Suppressor macrophage treated with lipopolysaccharide for 1 hour (primary cell): ENCODE measurements at places on chromosomes 7 and 10.

GRCh38 chr7:12415072-12415471 is 11.4 kb upstream of the VWDE start:
- DNase-seq, result no peak

- DNase-seq, result no peak
These were observed 345.1 kb downstream of the RNLS start for GRCh38 chr10:88237896-88238614.

- DNase-seq, result no peak
These were observed 298.2 kb downstream of the FRMD4A start for GRCh38 chr10:14032406-14032998.

- DNase-seq, result no peak
These were observed 139.4 kb downstream of the OAT start for GRCh38 chr10:124279298-124279697.

DNA sequence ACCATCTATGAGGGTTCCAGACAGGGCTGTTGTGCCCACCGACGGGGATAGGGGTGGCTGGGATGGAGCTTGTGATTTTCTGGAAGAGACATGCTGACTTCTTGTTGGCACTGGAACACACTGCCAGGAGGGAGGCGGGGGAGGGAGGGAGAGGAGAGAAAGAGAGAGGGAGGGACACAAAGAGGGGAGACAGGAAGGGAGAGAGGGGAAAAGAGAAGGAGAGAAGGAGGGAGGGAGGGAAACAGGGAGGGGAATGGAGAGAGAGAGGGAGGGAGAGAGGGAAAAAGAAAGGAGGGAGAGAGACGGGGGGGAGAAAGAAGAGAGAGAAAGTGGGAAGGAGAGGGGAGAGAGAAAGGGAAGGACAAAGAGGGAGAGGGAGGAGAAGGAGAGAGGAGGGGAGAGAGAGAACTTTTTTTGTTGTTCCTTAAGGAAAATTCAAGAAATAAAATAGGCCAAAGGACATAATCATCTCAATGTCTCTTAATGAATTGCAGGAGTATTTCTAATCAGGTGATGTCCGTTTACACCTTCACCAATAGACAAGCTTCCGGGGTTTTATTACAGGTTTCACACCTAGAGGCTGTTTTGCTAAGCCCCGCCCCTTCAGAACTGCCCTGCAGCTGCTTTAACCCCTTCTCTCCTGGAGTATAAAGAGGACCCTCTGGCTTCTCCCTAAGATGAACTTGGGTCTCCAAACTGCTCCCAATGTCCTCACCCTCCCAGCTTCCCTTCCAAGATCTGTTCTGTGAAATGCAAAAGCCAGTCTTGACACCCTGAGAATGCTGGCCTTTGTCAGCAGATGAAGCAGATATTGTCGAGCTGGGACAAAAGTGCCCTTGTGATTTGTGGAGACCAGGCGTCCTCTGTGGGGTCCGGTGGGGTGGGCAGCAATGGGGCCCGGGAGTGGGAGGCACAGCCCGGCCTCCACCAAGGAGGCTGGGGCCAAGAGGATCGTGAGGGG is 82.0 kb upstream of the GTF2IRD1 start:
- no peak for DNase-seq

GRCh38 chr10:59240582-59241183 is 64.2 kb downstream of the PHYHIPL start:
- peak; percentile 55 for DNase-seq

DNA sequence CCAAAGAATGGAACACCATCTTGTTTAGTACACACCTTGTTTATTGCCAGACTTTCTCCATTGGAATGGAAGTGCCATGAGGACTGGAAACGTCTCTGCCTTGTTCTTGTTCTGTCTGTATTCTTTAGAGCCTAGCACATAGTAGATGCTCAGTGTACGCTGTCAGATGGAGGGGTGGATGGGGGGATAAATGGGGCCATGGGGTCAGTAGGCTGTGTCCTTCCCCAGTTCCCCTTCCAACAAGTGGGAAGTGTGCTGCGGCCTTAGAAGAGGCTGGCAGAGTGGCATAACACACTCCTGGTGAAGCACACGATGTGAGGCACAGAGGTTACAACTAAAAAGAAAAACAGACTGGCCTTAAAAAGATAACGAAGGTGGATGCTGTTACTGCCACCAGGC is 61.9 kb downstream of the TMEM209 start:
- no peak for DNase-seq
